Fibroblast of pulmonary artery (primary cell): ENCODE measurements at places on chromosomes 13 and 19.
A peak's percentile ranks its signal among the peaks of the same experiment; 100 is the strongest.

DNA sequence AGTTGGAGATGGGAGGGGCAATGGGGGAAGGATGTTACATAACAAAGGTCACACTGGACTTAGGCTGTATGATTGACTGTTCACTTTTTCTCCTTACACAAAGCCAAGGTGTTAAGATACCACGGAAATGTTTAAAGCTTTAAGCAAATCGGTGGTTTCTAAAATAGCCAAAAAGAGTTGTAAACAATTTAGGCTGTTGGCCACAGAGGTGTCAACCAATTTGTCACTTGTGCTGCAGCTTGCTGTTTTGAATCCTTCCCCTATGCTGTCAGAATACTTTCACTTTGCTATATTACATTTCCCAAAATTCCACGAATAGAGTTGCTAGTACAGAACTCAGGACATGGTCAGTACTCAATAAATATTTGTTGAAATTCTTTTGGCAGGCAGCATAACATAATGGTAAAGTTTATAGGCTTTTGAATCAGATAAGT is 149.3 kb downstream of the VWA8 start:
- no peak for DNase-seq

DNA sequence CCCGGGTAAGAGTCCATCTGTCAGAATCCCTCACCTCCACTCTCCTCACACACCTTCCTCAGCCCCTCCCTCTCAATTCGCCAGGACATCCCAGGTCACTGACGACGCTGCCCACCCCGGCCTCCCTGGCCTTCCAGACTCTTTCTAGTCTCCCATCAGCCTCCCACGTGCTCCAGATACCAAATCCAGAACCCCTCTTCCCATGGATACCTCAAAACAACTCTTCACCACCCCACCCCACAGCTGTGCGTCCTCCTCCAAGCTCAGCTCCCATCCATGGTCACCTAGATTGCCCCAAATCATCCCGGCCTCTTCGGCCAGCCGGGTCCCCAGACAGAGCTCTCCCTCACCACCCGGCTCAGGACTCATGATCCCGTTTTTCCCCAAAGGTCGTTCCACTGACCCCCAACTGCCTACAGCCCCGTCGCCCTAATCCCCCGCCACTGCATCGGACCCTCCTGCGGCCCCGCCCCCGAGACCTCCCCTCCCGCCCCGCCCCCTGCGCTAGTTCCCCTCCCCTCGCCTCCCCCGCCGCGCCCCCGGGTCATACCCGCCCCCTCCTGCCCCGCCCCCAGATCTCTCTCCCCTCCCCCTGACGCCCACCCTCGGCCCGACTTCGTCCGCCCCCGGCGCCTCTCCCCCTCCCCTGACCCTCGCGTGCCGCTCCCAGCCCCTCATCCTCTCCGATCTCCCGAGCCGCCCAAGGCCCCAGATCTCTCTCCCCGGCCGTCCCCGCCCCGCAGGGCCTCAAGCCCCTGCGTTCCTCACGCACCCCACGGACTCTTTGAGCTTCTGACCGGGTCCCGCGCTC is 546 bp downstream of the UBXN6 start:
- DNase-seq: peak; percentile 70

- peak; percentile 21 for DNase-seq
Observed at GRCh38 chr19:53906211-53907192, 2.6 kb upstream of the CACNG7 start.

- DNase-seq: no peak
Observed at GRCh38 chr13:59635589-59635988, 528.1 kb downstream of the DIAPH3 start.

- DNase-seq: no peak
Observed at GRCh38 chr13:48784916-48785548, 131.3 kb downstream of the CYSLTR2 start.

- no peak for DNase-seq
Observed at GRCh38 chr13:20431080-20431479, 94.6 kb downstream of the CRYL1 start.

DNA sequence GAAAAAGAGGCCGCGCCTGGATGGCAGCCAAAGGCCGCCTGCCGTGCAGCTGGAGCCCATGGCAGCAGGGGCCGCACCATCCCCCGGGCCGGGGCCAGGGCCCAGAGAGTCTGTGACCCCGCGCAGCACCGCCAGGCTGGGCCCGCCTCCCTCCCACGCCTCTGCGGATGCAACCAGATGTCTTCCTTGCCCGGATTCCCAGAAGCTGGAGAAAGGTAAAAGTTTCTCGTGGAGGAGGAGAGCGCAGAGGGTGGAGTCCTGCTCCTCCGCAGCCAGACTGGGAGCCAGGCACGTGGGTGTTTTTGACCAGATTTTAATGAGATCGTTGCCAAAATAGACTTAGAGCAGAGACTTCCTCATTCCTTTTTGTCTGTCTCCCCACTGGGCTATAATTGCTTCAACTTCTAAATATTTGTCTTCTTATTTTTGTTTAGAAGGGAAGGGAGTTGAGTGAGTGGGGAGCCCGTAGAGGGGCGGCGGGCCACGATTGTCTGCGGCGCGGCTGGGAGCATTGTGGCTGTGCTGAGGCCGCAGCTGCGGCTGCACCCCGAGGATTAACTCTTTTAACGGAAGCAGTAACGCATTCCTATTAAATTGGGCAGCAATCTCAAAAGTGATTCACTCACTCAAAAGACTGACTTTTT is 22.8 kb upstream of the NDUFS7 start:
- peak; percentile 89 for DNase-seq

GRCh38 chr13:44906713-44907112 is 82.6 kb downstream of the NUFIP1 start:
- peak; percentile 68 for DNase-seq

GRCh38 chr13:104414771-104415170 is 1348.6 kb upstream of the SLC10A2 start:
- DNase-seq: no peak
